ENCODE measurements at places on chromosomes 2 and 18.

DNA sequence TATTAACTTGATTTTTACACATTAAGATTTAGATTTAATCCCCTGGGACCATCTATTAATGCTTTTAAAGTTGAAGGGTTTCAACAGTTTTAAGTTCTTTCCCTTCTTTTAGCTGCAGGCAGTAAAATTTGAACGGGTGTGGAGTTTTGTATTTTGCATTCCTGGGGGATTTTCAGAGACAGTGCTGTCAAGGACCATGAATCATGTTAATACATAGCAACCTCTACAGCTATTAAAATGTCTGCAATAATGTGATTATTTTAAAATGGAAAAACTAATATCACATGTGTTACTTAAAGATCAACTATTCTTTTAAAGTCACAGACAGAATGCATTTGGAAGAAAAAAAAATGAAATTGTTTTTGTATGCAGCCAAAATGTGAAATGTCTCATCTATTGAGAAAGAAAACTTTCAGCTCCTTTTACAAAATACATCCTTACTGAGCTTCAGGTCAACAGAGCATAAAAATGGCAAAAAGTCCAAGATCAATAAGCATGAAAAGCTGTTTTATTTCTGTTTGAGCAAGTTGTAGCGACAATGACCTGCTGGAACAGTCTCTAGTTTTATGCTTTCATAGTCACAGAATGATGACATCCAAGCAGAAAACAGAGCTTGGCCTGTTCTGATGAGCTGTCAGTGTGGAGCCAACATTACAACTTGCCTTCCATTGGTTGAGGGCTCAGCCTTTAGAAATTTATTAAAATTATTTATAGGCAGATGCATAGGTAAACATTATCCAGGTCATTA, 21.6 kb upstream of the ZNF521 start:
- no peak for DNase-seq

- peak; percentile 1 for DNase-seq
Measured at GRCh38 chr2:102975996-102976975, 214.5 kb downstream of the TMEM182 start.

- DNase-seq = no peak
Measured at GRCh38 chr2:117126656-117127055, 687.8 kb upstream of the DDX18 start.

DNA sequence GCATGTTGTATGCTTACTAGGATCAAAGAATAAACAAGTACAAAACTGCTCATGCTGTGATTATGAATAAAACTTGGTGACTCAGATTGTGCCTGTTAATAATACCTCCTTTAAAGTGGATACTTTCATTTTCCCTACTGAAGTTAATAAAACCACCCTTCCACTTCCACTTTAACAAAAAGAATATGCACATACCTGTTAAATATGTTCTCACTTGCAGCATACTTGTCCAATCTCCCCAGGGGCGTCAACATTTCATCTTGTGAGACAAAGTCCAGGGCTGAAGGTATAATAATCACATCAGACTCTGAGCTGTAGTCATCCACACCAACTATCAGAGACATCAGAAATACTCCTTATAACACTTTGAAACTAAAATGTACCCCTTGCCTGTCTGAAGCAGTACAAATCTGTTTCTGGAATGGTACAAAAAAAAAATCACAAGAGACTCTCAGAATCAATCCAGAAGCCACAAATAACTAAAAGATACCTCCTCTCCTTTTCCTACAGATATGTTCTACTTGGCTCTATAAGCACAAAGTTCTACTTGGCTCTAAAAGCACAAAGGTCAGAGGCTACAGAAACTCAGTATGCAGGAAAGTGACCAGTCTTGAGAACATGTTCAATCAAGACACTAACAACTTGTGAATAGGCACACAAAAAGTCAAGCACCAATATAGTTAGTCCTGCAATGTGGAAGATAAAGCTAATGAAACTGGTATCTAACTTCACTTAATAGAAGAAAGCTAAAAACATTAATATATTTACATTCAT, 19.3 kb downstream of the PPP4R1 start:
- peak; percentile 29 for DNase-seq

GRCh38 chr18:5510135-5510846, 33.5 kb downstream of the EPB41L3 start:
- no peak for DNase-seq

DNA sequence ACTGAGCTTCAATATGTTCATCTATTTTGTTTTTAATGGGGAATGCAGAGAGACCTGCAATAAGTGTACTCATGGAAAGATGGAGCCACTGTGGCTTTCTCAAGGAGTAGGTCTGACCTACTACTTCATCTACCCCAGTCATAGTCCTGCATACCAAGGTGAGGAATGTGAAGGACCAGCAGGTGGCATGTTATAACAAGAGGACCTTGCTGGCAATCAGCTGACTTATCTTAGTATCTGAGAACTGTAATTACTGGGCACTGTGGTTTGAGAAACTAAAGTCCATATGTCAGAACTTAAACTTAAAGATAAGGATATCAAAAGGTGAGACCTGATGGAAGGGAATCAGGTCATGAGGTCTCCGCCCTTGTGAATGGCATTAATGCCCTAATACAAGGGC, 1104.2 kb downstream of the BCL11A start:
- no peak for DNase-seq

DNA sequence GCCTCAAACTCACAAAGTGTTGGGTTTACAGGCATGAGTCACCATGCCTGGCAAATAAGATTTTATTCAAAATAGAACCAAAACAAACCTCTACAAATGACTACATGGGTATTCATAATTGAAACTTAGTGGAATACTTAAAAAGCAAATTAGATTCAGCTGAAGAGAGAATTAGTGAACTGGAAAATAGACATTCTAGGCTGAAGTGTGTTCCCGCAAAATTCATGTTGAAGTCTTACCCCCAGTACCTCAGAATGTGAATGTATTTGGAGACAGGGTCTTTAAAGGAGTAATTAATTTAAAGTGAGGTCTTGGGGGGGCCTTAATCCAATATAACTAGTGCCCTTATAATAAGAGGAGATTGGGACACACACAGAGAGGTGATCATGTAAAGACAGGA, 88.5 kb upstream of the OTOS start:
- DNase-seq = no peak

DNA sequence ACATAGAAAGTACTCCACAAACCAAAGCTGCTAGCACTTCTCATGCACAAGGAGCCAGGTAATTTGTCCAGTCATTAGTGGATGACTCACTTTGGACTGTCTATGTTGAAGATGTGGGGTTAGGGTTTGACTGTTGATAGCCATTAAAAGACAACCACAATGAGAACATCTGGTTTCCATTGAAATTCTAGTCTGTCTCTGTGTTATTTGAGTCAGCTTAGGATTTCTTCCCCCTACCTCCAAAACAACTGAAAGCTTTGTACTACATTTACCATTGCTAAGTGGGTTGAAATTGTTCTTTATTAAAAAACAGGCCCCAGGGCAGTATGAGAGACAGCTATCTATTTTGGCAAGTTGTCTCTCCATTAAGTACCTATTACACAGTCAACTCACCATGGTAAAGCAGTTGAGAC, 50.2 kb upstream of the ANKRD44 start:
- peak; percentile 51 for DNase-seq

Measured in fibroblast of the aortic adventitia (primary cell).